ENCODE measurements at places on chromosomes 6 and 20.

DNA sequence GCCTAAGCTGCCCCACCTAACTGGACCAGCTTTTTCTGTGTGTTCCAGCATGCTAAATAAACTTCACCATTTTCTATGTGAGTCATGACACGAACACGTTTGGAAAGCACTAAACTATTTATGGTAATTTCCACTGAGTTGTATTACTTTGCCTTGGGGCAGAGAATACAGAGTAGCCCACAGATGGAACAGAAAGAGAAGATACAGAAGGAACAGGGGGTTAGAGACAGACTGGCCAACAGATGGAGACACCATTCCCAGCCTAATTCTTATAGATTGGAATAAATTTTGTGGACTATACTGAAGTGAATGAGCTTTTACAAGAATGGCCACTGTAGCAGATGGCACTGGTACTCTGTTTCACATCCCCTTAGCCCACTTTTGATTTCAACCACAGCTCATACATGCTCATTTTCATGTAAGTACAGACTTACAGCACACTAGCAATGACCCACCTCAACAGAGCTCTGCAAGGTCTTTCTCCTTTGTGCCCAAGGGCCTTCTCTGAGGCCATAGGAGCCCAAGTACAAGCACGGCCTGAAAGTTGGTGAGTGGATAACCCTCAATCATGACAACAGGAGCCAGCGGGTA lies 13.1 kb upstream of the NT5DC1 start:
- no peak for DNase-seq

DNA sequence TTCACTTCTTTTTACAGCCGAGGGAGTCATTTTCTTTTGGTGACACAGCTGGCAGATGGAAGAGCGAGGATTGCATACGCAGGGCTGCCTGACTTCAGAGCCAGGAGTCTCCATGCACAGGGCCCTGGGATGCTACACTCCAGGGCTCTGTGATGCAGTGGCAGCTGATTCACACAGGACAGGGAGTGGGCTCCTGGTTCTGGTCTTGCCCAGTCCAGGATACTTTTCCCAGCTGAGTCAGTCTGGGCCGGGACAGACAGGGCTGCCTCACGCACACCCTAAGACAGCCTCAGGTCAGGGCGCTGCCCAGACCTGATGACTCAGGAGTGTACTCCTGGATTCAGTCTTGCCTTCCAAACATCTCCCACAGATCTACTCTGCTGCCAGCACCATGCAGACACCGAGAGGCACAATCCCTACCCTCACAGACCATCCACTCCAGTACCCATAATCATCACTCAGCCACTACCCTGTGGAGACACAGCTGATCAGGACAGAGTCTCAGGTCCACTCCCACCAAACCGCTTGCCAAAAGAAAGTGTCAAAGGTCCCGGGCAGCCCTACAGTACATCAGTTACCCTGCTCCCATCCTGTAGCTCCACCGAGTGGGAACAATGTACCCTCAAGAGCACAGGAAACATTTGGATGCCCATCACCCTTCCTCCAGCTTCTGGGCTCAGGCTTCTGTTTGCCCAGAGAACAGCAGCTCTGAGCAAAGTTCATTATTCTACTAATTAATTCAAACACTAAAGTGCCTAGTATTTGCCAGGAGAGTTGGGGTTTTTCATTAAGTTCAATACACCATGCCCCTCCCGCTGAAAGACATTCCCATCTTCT lies 11.5 kb downstream of the SDC4 start:
- no peak for DNase-seq

- peak; percentile 3 for DNase-seq
Observed at GRCh38 chr20:29878777-29879442, 1378.6 kb upstream of the DEFB115 start.

DNA sequence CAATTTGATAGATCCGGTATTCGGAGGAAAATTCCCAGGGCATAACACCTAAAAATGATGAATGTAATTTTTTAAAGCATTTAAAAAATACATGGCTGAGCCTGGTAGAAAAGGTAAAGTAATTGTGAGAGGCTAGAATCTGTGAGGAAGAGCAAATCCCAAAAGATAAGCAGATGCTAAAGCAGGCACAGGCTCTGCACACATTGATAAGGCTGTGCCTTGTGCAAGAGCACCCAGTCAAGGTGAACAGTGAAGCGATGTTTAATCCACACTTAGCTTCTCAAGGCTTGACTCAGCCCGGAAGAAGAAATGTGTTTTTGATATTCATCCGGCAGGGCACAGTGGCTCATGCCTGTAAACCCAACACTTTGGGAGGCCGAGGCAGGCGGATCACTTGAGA lies 5.1 kb upstream of the EPB41L2 start:
- peak; percentile 18 for DNase-seq

DNA sequence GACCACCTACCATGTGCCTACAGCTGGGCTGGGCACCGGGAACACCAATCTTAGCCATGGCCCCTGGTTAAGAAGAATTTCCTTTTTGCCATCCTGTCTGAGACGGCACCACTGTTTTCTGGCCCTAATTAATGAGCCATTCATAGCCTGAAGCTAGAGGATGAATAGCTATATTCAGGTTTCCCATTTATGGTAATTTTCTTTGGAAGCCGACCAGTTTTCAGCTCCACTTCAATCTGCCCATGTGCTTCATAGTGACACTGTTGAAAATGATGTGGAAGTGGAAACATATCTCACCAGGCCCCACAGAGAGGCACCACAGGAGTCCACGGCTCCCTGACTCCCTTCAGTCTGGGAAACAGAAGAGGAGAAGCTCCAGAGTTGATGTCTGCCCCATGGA lies 22.6 kb upstream of the ULBP3 start:
- DNase-seq = no peak

DNA sequence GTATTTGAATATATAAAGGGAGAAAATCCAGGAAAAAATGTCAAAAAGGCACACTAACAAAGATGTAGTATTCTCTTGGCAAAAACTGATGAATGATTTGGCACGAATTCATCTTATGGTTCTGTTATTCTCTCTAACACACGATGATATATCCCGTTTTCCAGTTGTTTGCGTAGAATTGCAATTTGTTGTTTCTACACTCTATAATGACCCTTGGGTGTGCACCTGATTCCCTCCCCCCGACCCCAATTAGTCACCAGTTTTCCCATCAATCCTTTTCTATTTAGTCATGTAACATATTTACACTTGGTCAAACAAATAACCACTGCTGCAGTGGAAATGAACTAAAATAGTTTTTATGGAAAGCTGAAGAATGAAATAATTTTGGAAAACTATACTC lies 1.5 kb upstream of the ARID1B start:
- no peak for DNase-seq

DNA sequence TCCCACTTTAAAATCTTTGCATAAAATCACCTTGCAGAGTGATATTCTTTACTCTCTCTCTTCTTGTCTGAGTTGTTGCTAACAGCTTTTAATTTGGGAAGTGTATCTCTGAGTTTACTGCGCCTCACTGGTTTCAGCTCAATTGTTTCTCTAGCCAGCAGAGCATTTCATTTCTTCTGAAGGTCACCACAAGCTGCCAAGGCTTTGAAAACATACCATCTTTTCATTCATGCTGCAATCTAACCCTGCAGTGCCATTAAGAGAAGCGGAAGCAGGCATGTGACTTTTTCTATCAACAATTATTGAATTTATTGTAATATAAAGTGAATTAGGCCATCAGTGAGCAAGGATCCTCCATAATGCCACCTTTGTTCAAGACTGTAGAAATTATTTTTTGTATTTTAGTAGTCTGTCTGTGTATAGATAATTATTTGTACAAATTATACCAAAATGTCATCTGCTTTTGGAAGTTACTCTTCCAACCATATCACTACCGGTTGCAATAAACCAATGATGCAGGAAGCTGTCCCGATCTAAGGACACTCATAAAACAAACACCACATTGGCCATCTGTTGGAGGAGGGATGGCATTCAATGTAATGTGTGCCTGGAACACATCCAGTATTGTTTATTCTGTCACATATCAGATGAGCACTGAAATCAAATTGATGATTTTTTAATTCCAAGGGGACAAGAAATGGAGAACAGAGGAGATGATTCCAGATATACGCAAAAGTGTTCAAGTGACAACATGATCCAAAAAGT lies 26.8 kb downstream of the HS3ST5 start:
- DNase-seq = no peak

DNA sequence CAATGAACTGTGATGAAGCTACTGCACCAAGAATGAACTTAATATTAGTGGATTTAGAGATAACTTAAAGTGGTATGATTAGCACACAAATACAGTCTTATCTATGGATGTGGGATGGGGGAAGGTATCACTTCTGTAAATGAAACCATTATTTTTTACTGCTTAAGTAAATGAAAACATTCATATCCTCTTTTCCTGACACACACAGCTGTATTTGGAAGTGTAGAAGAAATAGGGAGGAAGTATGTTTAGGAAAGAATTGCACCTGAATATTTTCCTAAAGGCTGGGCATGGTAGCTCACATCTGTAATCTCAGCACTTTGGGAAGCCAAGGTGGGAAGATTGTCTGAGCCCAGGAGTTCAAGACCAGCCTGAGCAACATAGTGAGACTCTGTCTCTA lies 96.8 kb downstream of the HIVEP2 start:
- no peak for DNase-seq

GRCh38 chr6:146526192-146526591 lies 17.4 kb upstream of the RAB32 start:
- DNase-seq = no peak

DNA sequence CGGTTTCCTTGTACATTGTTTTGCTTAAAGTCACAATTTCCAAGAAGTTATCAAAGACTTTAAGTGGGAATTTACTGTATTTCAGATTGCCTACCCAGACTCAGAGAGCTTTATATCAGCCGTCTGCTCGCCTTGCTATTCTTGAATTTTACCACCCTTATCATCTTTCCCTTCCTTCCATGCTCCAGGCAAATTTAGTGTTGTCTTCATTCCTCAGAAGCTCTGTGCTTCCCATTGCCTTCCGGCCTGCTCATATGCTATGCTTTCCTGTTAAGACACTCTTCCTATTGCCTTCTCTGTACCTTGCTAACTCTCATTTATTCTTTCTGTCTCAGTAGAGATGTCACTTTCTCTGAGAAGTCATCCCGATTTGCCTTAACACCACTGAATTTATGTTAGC lies 52.1 kb downstream of the CD2AP start:
- no peak for DNase-seq

- DNase-seq = peak; percentile 59
Observed at GRCh38 chr20:57092112-57092899, 174.1 kb downstream of the BMP7 start.

DNA sequence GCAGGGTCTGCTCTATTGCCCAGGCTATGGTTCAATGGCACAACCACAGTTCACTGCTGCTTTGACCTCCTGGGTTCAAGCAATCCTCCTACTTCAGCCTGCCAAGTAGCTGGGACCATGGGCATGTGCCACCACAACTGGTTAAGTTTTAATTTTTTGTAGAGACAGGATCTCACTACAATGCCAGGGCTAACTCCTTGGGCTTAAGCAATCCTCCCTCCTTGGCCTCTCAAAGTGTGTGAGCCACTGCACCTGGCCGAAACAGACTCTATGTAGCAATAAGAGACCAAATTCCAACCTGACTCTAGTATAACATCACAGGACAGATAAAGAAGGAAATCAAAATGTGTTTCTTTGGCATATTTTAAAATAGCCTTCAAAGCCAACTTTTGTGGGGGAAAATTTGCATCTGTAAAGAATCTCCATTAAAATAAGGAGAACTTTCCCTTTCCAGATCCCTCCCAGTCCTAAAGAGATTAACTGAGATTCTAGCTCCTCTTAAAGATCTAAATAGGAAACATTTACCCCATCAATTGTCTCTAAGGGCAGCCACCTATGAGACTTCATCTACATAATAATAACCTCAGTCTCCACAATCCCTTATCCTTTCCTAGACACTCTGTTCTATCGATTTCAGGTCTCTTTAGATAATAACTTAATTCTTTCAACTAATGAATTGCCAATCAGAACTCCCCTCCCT lies 94.7 kb upstream of the PLCB4 start:
- no peak for DNase-seq

DNA sequence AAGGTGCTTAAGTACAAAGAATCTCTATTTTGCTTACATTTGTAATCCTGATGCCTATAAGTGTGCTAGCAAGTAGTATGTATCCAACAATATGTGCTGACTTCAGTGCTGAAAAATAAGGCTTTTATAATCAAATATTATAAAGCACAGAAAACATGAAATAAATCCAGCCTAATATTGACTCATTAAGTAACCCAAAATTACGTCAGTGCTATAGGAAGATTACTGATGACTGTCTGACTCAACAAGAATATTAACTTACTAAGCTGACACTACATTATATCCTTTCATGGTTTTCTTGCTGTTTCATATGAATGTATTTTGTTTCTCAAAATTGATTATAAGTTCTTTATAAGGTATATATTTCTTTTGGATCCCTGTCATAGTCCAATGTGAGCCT lies 76.1 kb downstream of the ME1 start:
- DNase-seq = no peak

GRCh38 chr20:58268421-58268821 lies 40.0 kb upstream of the ANKRD60 start:
- no peak for DNase-seq

GRCh38 chr6:166415306-166415705 lies 32.6 kb upstream of the MPC1 start:
- DNase-seq = no peak

DNA sequence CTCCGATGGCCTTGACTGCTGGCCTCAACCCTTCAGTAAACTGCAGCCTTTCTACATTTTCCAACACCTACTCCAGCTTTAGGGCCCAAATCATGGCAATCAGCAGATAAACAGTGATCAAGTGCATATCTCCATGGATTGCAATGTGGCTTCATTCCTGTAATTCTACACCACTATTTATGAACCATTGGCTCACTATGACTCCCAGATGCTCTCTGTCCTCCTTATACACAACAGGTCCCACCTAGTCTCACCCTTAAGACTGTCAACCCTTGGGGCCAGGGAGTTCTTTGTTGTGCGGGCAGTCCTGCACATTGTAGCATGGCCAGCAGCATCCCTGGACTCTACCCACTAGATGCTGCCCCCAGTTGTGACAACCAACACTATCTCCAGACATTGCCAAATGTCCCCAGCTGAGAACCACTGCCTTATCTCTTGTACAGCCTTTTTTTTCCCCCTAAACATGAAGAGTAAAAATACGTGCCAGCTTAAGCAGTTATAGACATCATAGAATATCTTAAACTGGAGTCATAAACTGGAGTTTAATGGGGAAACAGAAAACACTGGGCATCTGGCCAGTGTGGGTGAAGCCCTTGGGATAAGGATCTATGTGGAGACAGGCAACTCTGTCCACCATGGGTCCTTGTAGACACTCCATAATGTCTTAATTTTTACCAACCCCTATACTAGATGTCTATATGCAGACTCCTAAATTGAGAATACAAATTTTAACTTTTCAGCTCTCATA lies 21.1 kb downstream of the MRPL14 start:
- peak; percentile 38 for DNase-seq
